ENCODE measurements at places on chromosomes 12 and 14.

GRCh38 chr14:24135834-24136683, at the start of gene PSME1:
PSME1 (plus strand) TSS chr14:24136194; CDS start chr14:24136263, 69 bp downstream.
- DNase-seq, result peak; percentile 94

- no peak for DNase-seq
These were observed 197.0 kb upstream of the EEA1 start for GRCh38 chr12:93126069-93126474.

GRCh38 chr14:32109676-32110547, 32.8 kb downstream of the ARHGAP5 start:
- no peak for DNase-seq

GRCh38 chr14:94505206-94505605, 4.1 kb downstream of the SERPINA12 start:
- DNase-seq, result no peak

DNA sequence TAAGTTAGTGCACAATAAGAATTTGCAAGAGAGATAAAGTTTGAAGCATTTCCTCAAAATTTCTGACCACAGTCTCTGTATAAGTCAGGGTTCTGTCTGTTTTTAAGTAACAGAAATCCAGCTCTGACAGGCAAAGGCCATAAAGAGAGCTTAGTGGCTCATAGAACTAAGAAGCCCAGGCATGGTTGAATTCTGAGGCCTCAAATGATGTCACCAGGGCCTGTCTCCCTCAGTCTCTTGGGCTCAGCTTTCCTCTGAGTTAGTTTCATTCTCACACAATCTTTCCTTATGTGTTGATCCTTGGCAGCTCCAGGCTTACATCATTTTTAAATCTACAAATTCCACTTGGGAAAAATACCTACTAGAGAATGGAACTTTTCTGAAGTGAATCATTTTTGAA, 173.4 kb upstream of the ATP2B1 start:
- DNase-seq, result no peak

DNA sequence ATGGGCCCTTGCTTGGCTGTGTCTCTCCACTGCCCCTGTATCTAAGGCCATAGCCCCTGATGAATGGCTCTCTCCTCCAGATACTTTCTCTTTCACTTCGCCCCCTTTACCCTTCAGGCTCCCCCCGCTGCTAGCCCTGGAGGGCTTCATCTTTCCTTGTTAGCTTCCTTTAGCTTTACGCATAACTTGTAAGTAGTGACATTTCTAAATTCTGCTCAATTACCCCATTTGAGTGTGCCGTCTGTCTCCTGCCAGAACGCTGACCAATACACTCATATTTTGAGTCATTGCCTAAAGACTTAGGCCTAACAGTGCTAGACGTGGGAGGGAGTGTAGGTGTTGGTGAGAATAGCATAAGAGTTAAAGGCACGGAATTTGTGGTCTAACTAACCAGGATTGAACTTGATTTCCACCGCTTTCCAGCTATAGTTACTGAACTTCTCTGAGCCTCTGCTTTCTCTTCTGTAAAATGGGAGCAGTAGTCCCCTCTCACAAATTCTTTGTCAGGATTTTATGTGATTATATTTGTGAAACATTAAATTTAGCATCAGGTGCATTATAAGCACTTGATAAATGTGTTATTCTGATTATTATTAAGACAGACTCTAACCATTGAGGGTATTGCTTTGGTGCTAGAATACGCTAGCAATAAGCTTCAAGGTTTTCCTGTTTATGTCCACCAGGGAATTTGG, 129.3 kb downstream of the ZFP36L1 start:
- DNase-seq, result no peak

DNA sequence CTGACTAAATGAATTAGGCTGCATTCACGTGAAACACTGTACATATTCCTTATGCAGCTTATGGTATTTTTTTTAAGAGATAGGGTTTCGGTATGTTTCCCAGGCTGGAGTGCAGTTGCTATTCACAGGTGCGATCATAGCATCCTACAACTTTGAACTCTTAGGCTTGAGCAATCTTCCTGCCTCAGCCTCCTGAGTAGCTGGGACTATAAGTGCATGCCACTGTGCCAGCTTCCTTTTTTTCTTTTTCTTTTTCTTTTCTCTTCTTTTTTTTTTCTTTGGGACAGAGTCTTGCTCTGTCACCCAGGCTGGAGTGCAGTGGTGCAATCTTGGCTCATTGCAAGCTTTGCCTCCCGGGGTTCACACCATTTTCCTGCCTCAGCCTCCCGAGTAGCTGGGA, 35.8 kb upstream of the SPPL3 start:
- DNase-seq, result no peak

DNA sequence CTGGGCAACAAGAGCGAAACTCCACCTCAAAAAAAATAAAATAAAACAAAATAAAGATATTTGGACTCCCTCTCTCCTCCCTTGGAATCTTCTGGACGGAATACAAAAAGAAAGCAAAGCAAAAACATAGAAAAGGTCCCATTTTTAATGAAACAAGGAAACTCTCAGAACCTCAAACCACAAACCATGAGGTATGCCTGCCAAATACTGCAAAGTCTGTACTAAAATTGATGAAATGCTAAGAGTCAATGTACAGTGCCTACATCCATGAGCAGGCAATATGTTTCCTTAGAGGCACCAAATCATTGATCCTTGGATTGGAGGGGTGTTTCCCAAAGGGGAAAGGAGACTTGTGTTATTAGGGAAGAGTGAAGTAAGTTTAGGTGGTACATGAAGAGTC, 8.2 kb upstream of the RPS6KA5 start:
- DNase-seq, result no peak

- no peak for DNase-seq
These were observed 202.0 kb upstream of the LHX5 start for GRCh38 chr12:113673458-113674238.

DNA sequence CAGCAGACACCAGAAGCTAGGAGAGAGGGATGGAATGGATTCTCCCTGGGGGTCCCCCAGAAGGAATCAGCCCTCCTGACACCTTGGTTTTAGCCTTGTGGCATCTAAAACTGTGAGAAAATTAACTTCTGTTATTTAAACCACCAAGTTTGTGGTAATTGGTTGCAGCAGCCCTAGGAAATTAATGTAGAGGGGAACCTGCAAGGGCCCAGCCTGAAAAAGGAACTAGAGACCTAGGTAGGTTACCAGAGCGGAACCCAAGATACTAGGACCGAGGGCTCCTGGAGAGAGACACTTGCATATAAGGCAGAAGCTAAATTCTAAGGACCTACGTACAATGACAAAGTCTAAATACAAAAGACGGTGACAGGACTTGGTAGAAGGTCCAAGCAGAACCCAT, 8.1 kb upstream of the DENND5B start:
- DNase-seq, result no peak

- DNase-seq, result no peak
These were observed 149.5 kb upstream of the PELI2 start for GRCh38 chr14:55968741-55969140.

GRCh38 chr12:94710933-94711332, 60.6 kb upstream of the TMCC3 start:
- DNase-seq, result no peak
